NCI-H187 (cell line): ENCODE measurements at places on chromosomes 12 and 14.

- no peak for DNase-seq
These were observed 255.0 kb upstream of the NPAS3 start for GRCh38 chr14:32683679-32684078.

GRCh38 chr14:95460647-95461478 is 55.6 kb downstream of the SYNE3 start:
- no peak for DNase-seq

- no peak for DNase-seq
These were observed 99.8 kb downstream of the PTGER2 start for GRCh38 chr14:52413729-52414408.

DNA sequence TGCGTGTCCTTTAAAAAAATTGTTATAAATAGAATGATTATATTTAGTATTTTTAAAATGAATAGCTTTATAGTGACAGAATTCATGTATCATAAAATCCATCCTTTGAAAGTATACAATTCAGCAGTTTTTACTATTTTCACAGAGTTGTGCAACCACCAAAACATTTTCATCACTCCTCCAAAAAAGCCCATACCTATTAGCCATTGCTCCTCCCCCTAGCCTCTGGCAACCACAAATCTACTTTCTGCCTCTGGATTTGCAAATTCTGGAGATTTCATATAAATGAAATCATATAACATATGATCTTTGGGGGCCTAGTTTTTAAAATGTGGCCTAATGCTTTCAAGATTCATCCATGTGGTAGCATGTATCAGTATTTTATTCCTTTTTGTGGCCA is 117.9 kb upstream of the MED13L start:
- DNase-seq = no peak

DNA sequence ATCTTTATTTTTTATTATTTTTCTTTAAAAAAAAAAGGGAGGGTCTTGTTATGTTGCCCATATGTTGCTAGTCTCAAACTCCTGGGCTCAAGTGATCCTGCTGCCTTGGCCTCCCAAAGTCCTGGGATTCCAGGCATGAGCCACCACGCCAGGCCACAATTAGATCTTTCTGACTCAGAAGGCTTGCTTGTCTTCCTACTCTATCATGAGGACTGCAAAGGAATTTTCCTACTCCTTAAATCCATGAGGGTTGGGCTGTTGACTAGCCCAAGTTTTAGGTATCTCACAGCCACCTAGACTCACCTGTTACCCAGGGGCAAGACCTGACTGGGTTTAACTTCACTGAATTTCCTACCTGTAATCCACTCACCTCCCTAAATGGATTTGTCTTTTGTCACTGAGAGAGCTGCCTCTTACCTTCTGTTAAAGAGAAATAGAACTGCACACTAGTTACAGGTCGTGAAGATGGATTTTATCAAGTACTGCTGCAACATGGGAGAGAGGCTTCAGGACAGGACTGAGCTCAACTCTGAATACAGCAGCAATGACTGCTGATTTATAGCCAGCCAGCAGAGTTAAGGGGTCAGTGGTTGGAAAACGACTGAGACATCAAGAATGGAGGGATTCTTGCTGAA is 72.3 kb downstream of the B4GALNT3 start:
- DNase-seq = no peak

- DNase-seq = no peak
These were observed 229.3 kb downstream of the PCNX1 start for GRCh38 chr14:71136386-71137060.

DNA sequence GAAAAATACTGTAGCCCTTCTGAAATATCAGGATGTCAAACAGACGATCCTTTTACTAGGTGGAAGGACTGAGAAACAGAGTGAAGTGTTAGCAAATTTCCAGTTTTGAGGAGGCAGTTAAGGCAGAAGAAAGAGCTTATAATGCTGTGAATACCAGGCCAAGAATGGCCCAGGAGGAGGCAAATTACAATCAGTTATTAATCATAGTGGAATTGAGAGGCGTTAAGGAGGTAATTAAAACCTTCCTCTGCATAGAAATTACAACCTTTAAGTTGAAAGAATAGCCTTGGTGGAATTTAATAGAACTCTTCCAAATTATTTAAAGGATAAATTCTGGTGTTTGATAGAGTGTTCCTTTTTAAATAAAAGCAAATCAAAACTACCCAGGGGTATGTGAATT is 590.9 kb upstream of the SEL1L start:
- DNase-seq = no peak

DNA sequence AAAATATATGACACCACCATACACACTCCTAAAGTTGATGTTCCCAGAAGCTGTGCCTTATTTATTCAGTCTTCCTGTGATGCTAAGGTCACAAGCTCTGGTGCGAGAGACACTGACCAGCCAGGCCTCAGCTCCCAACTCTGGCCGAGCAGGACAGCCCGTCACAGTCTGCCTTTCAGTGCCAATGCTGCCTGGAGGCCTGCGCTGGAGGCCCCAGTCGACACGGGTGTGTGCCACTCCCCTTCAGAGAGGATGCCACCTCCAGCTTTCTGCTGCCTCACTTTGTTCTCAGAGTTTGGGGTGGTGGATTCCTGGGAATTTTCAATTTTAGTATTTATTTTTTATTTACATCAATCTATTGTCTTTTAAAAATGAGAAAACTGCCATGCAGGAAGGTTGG is 7.3 kb upstream of the PAPLN start:
- DNase-seq = no peak

- DNase-seq = no peak
These were observed 308.8 kb downstream of the EGLN3 start for GRCh38 chr14:33642080-33642479.

DNA sequence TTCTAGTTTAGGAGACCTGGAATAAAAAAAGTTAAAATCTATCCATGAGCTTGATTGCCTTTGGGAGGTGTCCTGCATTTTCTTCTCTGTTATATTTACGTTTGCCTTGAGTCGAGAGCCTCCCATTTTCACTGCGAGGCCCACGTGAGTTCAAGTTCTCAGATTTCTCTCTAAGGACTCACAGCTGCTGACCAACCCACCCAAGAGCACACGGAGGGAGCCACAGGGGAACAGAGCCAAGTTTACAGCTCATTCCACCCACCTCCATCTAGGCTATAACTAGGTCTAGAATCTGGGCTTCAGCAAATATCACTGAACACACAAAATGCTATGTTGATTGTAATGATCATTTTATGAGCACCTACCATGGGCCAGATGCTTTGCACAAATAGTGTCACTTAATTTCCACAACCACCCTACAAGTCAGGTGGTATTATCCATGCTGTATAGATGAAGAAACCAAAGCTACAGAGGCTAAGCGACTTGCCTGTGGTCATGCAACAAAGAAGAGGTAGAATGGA is 16.7 kb downstream of the ALDH1L2 start:
- DNase-seq = no peak

- DNase-seq = no peak
These were observed 162.4 kb downstream of the CNTN1 start for GRCh38 chr12:40854604-40855003.

DNA sequence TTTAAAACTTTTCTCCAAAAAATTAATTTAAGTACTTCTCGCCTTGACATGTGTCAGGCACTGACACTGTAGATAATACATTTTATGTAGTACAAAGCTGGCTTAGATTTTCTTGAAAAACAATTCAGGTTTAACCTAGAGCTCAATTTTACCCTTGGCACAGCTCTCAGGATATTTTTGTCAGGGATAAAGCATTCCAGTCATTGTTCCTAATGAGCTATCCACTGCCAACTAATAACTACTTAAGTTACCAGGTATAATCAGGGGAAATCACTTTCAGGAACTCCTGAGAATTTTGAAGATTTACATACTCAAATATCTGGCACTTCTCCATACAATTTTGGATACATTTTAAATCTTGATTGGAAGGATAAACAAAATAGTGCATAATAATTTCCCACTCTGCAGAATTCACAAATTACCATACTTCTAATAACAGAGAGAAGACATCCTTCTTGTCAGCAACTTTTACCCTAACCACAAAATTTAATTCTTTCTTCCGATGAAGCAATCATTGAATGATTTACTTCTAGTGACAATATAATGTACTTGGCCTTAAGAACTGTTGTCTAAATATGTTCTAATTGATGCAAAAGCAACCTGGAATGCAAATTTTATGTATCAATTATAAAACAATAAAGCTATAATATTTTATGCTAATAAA is 4.8 kb downstream of the RASSF9 start:
- no peak for DNase-seq

- DNase-seq = no peak
These were observed 295.4 kb downstream of the RPAP3 start for GRCh38 chr12:47410383-47410782.

- no peak for DNase-seq
These were observed 904.3 kb downstream of the NRXN3 start for GRCh38 chr14:79074510-79074909.

DNA sequence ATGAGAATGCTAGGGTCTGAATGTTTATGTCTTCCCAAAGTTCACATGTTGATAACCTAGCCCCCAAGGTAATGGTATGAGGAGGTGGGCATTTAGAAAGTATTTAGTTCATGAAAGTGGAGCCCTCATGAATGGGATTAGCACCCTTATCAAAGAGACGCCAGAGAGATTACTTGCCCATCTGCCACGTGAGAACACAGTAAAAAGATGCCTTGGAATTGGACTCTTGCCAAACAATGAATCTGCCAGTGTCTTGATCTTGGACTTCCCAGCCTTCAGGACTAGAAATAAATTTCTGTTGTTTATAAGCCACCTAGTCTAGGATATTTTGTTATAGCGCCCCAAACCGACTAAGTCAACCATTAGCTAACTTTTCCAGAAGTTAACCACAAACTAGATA is 92.0 kb upstream of the SLC38A4 start:
- no peak for DNase-seq

GRCh38 chr12:4082809-4083403 is 190.7 kb upstream of the CCND2 start:
- no peak for DNase-seq

DNA sequence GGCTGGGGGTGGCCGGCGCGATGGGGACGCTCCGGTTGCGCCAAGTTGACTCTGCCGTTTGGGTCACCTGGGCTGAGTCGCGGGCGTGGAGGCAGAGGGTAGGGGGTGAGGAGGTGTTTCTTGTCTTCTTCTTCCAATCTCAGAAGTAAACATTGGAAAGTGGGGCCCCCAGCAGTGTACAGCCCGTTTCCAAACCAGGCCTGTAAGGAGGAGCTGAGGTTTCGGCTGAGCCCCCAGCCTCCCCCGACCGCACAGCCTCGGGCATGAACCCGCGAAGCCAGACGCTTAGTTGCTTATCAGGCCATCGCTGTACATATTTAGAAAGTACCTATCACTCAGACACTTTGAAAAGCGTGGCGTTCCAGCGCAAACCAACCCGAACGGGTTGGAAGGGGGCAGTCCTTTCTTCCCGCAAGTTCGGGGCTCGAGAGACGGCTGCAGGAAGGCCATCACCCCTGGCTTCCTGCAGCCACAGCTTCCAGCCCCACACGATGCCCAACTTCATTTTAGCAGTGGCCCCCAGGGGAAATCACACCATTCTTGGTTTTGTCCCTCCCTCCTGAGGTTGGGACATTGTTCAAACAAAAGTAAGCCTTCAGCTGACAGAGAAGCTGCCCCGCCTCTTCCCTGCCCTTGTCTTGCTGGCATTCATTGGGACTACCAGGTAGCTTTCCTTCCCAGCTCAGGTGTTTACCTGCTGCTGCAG is 164.1 kb downstream of the ZFP36L1 start:
- no peak for DNase-seq

DNA sequence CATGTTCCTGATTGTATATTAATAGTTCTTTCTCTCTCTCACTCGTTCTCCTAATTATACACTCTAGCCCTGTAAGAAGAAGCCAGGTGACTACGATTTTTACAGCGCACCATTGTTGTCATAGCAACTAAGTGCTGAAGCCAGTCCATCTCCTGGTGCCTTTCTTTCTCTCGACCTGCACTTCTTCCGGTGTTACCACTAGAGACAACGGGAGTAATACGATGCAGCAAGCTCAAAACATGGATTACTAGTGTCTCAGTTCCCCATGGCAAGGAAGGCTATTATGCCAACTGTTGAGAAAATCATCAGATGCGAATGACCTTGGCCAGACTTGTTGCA is 40.8 kb upstream of the DCD start:
- peak; percentile 37 for DNase-seq

- no peak for DNase-seq
These were observed 768 bp downstream of the OXA1L start for GRCh38 chr14:22767323-22767589.

GRCh38 chr14:64349741-64350490 is 38.2 kb upstream of the MTHFD1 start:
- DNase-seq = no peak

- no peak for DNase-seq
These were observed 176.7 kb downstream of the NUAK1 start for GRCh38 chr12:105961821-105962671.

DNA sequence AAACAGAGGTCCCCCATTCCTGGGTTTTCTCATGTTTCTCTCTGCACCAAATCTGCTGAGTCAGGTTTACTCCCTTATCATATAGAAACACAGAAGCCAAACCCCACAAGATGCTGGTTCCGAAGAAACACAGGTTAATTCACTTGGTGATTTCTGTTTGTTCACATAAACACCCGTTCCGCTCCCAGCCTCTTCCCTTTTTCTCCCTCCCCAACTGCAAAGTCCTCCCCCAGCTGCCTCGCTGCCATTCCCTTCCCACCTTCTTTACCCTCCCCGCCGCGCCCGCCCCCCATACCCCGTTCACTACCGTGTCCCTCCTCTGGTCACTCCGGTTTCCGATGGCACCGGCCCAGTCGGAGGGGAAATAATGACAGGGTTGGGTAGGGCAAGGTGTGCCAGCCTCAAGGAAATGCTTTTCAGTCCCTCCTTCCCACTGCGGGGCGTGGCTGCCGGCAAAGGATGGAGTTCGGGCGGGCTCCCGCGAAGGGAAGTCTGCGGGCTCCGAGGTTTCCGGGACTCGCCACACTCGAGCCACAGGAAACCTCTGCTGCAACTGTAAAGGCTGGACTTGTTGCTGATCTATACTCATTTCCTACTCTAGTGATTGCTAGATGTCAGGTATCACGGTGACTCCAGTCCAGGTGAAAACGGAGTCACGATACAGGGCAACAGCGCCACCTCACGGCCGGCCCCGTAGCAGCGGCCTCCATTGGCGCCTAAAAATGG is at the start of gene STYK1:
TSS of gene STYK1 (minus strand) at position 394 of the 726 bp plus-strand sequence. CDS start 39,434 bp downstream, outside the sequence.
- peak; percentile 67 for DNase-seq

- DNase-seq = no peak
These were observed 239.8 kb upstream of the FAR2 start for GRCh38 chr12:28909291-28909690.
